Activated naive CD4-positive, alpha-beta T cell (primary cell): ENCODE measurements at places on chromosomes 12 and 14.

DNA sequence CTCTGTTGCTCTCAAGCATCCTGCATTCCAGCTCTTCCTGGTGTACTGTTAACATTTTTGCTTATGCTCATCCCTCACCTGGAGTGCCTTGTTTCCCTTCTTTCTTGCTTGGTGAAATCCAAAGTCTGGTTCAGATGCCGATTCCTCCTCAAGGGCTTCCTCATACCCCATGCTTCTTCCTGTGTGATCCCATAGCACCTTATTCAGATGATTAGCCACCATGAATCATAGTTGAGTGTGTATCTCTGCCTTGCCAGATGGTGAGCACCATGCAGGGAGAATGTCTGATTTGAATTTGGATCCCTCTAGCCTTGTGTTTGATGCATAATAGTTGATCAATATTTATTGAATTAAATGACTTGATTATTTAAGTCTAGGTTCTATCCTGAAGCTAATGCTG, 39.4 kb upstream of the ANO4 start:
- no peak for DNase-seq

GRCh38 chr14:39877577-39878190, 445.5 kb upstream of the FBXO33 start:
- DNase-seq, result no peak

- DNase-seq, result no peak
These were observed 114.8 kb upstream of the PRICKLE1 start for GRCh38 chr12:42704340-42704739.

DNA sequence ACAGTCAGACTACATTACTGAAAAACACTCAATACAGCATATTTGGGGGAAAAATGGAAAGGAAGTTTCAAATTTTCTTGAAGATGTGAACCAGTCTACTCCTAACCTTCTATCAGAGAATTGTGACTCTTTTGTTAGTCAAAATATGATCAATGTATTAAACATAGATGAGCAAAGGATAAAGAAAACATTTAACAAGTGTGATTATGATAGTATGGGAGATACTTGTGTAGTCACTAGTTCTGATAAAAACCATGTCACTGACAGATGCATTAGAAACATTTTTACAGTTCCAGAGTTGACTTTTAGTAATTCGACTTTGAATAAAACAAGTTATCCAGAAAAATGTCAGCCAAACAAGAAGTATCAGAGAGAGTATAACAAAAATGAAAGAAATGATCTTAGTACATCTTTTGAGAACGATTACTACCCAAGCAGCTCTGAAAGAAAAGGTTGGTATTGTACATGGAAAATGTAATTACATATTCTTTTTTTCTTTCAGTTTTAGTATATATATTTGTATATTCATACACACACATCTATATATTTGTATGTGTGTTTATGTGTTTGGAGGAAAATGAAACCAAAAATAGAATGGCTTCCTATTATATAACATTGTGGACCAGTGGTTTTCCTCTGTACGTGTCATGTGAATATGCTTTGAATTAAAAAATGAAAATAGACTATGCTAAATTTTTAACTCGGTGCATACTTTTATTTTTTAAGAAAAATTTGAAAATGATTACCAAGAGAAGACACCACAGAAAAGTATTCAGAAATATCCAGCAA, 63.3 kb upstream of the ABCD2 start:
- DNase-seq, result no peak

DNA sequence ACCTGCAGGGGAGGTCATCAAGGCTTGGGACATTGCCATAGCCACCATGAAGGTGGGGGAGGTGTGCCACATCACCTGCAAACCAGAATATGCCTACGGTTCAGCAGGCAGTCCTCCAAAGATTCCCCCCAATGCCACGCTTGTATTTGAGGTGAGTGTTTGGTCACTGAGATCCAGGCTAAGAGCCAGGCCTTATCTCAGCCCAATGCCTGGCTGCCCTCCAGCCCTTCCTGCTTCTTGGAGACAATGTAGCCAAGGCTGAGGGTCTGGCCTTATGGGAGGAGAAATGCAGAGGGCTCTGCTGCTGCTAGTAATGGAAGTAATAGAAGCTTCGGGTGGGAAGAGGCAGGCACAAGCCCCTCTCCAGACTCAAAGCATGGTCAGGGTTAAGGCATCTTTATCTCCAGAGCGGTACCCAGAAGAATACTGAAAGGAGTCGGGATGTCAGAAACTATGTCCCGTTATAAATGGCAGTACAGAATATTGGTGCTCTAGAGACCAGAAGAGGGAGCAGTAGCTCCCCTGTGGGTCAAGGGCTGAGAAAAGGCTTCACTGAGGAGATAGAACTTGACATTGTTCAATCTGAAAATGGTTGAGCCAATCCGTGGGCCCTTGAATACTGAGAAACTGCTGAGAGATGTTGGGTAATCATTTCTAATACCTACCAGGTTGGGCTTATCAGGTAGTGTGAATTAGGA, 3.1 kb downstream of the FKBP4 start:
- no peak for DNase-seq

DNA sequence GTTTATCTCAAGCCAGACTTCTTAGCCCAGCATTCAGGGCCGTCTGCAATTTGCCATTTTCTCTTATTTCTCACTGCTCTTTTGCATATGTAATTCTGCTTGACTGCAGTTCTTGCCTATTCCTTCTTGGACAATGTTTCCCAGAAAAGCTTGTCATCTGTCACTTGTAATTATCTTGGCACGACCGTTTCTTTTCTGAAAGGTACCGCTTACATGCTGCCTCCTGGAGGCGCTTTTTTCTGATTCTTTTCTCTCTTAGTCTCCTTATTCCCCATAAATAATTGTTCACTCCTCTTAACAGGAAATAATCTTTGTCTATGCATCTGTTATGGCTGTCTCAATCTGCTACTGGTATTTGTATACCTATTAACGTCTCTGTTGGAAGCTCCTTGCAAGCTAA, 1.2 kb upstream of the ALDH1L2 start:
- no peak for DNase-seq

DNA sequence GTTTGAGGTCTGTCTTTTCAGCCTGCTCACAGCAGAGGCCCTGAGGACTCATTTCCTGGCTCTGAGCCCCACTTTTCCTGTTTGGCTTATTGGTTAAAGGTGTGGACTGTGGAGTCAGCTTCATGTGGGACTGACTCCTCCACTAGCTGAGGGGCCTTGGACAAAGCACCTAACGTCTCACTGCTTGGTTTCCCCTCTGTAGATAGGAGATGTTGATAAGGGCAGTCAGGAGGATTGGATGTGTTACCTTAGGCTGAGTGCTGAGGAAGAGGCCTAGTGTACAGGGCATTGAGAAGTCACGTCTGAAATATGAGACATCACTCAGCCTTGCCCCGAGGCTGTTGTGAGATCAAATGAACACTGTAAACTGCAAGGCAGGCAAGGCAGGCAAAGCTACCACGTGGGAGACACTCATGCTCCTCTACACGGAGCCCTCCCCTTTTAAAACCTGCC, 27.1 kb upstream of the TCL1A start:
- no peak for DNase-seq

DNA sequence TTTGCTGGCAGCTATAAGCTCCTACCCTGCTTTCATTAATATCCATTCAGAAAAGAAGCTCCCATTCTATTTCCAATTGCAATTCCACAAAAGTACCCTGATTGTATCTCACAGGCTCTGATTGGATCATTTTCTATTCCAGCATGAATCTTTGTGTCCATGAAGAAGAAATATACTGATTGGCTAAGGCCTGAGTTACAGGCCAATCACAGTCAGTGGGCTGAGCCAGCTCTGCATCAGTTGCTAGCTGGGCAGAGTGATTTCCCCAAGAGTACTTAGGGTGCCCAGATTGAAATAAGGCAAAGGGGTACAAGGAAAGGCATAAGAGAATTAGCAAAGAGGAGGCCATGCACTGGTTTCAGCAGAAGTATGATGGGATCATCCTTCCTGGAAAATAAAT, 14.4 kb downstream of the ART4 start:
- no peak for DNase-seq

GRCh38 chr12:121358073-121358472, 5.9 kb upstream of the ANAPC5 start:
- no peak for DNase-seq

- DNase-seq, result no peak
These were observed 475.1 kb downstream of the TRHDE start for GRCh38 chr12:72747111-72747849.

GRCh38 chr14:92542766-92543554, 29.4 kb downstream of the RIN3 start:
- DNase-seq, result no peak

- no peak for DNase-seq
These were observed 9.7 kb upstream of the TDG start for GRCh38 chr12:103955811-103956508.

DNA sequence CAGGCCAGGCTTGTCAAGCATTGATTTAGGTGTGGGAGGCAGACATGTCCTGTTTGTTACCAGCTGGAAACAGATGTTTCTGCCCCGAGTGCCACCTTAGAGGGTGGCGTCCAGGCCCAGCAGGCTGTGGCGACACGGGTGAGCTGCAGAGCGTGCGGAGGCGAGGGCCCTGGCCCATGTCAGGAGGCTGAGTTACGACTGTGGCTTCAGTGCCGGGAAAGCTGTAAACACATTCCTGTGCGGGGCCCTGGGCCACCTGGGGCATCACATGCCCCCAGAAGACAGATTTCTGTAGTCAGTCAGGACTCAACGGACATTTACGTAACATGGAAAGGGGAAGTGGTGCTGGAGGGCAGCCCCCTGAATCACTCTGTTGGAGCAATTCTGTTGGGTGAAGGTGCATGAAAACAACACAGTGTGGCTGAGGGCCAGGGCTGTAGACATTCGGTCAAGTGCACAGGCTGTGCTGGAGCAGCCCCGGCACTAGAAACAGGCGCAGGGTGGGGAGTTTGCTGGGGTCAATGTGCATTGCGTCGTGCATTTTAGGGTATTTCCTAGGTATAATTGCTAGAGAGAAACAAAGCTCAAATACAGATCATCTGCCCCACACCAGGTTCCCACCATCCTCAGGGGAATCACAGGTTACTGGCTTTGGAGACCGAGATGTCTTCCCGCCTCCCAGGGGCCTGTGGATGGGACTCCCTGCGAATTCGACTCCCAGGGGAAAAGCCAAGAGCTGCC, 291.8 kb downstream of the TMEM121 start:
- no peak for DNase-seq

GRCh38 chr12:46574847-46575246, 202.3 kb upstream of the SLC38A2 start:
- no peak for DNase-seq

DNA sequence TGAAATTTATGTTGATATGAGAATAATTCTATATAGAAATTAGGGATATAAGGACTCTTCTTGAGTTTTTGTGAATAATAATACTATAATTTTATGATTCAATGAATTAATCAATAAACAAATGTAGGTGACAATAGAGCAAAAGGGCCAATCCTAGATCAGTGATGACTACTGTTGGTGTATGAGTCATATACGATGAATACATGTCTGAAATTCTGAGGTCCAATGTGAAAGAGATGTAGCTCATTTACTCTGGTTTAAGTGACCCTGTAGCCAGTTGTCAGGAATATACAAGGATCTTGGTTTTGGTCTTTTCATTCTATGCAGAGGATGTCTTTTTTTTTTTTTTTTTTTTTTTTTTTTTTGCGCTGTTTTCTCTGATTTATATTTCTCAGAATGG, 72.1 kb upstream of the RTL1 start:
- no peak for DNase-seq

DNA sequence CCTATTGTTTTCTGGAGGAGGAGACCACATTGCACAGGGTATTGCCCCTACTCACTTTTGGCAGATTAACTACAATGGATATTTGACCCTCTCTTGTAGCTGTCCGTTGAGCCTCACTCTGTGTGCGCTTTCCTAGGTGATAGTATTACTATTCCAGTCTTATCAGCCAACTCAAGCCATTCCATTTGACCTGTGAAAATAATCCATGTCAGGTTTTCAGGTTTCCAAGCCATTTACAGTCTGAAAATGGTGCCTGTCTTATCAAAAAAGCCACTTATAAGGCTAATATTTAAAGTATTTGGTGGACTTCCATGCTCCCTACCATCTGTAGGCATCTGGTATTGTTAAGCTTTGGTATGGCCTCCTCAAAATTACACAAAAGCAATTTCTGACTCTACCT, 29.6 kb upstream of the KLRD1 start:
- no peak for DNase-seq

- DNase-seq, result no peak
These were observed 28.3 kb upstream of the HIGD1C start for GRCh38 chr12:50924131-50924438.

GRCh38 chr12:2853626-2854025, 3.2 kb downstream of the TEX52 start:
- peak; percentile 24 for DNase-seq

- no peak for DNase-seq
These were observed 22.3 kb upstream of the MED13L start for GRCh38 chr12:116299665-116300328.

GRCh38 chr14:100156776-100157175, 2.7 kb downstream of the DEGS2 start:
- DNase-seq, result no peak

DNA sequence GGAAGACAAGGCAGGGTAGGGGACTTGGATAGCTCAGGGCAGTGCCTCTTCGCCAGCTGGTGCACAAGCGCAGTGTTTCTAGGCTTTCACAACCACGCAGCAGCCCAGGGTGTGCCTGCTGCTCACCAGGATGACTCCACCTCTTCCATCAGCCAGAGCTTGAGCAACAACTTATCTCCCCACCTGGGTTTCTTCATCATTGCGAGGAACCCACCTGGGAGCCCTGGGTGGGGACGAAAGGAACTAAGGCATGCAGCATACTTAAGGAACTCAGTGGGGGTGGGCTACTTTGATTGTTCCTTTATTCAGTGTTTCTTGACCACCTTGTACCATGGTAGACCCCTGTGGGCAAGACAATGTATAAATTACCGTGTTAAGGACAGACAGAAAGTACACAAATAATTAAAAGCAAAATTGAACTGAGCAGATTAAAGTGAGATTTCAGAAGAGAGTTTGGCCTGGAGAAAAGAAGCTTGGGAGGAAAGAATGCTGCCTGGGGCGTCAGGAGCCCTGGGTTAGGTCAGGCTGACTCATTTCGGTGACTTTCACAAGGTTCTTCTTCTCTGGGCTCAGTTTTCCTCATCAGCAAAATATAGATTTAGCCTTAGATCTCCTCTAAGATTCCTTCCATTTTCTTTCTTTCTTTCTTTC, 22.9 kb downstream of the KRT18 start:
- no peak for DNase-seq

DNA sequence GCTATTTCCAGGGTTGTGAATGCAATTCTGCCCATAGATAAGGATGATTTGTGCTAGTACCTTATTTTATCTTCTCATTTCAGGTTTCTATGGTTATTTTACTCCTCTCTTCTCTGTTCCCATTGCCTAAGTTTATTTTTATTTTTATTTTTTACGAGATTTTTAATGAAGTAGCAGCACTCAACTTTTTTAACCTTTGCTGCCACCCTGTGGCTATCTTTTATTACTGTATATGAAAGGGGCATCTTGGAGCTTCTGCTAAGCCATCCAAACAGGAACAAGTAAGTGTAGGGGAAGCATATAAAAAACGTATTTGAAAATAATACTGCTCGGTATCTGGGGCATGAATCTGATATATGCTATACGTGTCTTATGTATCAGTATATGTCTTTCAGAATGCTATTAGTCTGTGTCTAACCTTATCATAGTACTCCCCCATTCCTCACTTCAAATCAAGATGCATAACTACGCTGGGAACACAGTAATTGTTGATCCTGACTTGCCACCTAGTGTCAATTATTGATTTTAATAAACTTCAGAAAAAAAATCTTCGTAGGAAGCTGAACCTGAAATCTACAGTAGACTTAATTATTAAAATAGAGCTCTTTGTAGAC, 60.3 kb downstream of the KLRG1 start:
- DNase-seq, result no peak
